ENCODE measurements at places on chromosomes 7 and 10.

- no peaks in the 10 kb centered on the region for H3K36me3 ChIP-seq
- no peaks in the 10 kb centered on the region for H3K27me3 ChIP-seq
- peak; percentile 51 for DNase-seq
- H3K4me1 ChIP-seq: no peaks in the 10 kb centered on the region
Measured at GRCh38 chr10:42961796-42962109, 115.1 kb upstream of the RET start.

GRCh38 chr10:129278686-129279085 is 188.4 kb upstream of the MGMT start:
- no peak overlapping the region for H3K4me3 ChIP-seq
- no peak for DNase-seq
- no peaks in the 10 kb centered on the region for H3K4me1 ChIP-seq
- H3K36me3 ChIP-seq: no peaks in the 10 kb centered on the region

GRCh38 chr7:25753837-25754236 is 398.2 kb upstream of the NFE2L3 start:
- no peaks in the 10 kb centered on the region for H3K4me1 ChIP-seq
- DNase-seq: no peak
- no peaks in the 10 kb centered on the region for H3K36me3 ChIP-seq
- no peak overlapping the region for H3K4me3 ChIP-seq

- H3K4me3 ChIP-seq: no peak overlapping the region
- no peaks in the 10 kb centered on the region for H3K36me3 ChIP-seq
- no peaks in the 10 kb centered on the region for H3K4me1 ChIP-seq
Measured at GRCh38 chr7:106236065-106236464, 48.7 kb downstream of the NAMPT start.

DNA sequence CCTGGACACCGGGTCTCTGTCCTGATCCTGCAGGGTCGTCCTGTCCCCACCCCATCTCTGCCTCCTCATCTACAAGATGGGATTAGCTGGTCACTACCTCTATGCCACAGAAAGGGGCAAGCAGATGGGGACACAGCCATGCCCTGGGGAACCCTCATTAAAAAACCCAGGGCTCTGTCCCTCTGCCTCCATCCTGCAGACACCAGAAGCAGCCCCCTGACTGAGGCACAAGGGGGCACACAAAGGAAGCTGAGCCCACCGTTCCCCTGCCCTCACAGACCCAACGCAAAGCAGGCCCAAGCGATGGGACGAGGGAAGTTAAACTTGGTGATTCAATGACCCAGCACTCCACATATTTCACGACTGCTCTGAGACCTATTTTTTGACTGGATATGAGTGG is 142.4 kb downstream of the TCERG1L start:
- no peak overlapping the region for H3K4me3 ChIP-seq
- peak; percentile 19 for DNase-seq
- H3K27ac ChIP-seq: no peak overlapping the region
- H3K36me3 ChIP-seq: no peaks in the 10 kb centered on the region
- no peaks in the 10 kb centered on the region for H3K27me3 ChIP-seq

GRCh38 chr10:63106111-63106755 is 26.9 kb upstream of the NRBF2 start:
- no peak for DNase-seq
- H3K36me3 ChIP-seq: no peaks in the 10 kb centered on the region
- H3K27me3 ChIP-seq: no peaks in the 10 kb centered on the region
- no peak overlapping the region for H3K27ac ChIP-seq
- H3K4me1 ChIP-seq: peaks cover 10% of the 10 kb centered on the region

GRCh38 chr7:108063520-108063933 is 60.6 kb upstream of the LAMB1 start:
- no peaks in the 10 kb centered on the region for H3K36me3 ChIP-seq
- no peak overlapping the region for H3K4me3 ChIP-seq
- H3K27me3 ChIP-seq: no peaks in the 10 kb centered on the region

GRCh38 chr10:930625-931325 is 730 bp downstream of the LARP4B start:
- peak overlapping the region; percentile 94 for H3K4me3 ChIP-seq
- no peaks in the 10 kb centered on the region for H3K36me3 ChIP-seq
- H3K27ac ChIP-seq: peak overlapping the region; percentile 99
- H3K4me1 ChIP-seq: peaks cover 52% of the 10 kb centered on the region
- no peaks in the 10 kb centered on the region for H3K27me3 ChIP-seq
- DNase-seq: peak; percentile 71

- H3K27me3 ChIP-seq: no peaks in the 10 kb centered on the region
- no peak for DNase-seq
- H3K27ac ChIP-seq: no peak overlapping the region
- H3K4me1 ChIP-seq: no peaks in the 10 kb centered on the region
- H3K4me3 ChIP-seq: no peak overlapping the region
Measured at GRCh38 chr7:40965774-40966173, 737.1 kb downstream of the INHBA start.

GRCh38 chr10:114283091-114283490 is 44.0 kb downstream of the VWA2 start:
- no peaks in the 10 kb centered on the region for H3K4me1 ChIP-seq
- no peak overlapping the region for H3K27ac ChIP-seq
- H3K4me3 ChIP-seq: no peak overlapping the region
- no peaks in the 10 kb centered on the region for H3K27me3 ChIP-seq

DNA sequence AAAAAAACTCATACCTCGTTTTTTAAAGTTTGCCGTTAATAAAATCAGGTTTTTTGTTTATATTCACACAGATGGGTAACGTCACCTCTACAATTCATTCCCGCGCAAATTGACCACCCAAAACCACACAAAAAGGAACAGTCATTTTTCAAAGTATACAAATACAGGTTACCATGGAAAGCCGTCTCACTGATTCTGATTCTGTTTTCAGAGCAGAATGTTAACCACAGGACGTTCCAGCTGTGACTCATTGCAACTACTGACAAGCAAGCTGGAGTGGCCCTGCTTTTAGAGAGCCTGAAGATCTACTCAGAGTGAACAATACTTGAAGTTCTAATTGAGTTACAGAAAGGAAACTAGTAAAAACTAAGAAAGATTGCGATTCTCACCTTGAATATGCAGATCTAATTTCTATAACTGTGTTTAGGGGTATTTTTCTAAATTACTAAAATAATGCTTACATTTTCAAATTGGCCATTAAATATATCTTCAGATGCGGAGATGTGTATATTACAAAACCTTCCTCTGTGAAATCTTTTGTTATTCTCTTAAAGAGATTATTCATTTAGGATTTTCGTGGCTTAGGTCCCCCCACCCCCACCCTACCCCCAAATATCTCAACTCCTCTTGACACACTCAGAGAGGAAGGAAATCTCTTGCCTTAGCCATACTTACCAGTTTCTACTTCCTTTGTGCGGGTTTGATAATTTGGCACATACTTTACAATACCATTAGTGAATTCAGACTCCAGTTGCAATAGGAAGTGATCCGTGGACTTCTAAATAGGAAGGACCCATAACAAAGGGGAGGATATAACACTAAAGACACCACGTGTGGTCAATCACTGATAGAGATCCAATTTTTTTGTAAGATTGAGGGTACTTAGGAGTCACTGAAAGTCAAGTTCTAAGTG is 106.0 kb downstream of the CUBN start:
- H3K27me3 ChIP-seq: no peaks in the 10 kb centered on the region
- DNase-seq: peak; percentile 89
- no peak overlapping the region for H3K4me3 ChIP-seq
- H3K36me3 ChIP-seq: no peaks in the 10 kb centered on the region
- H3K27ac ChIP-seq: peak overlapping the region; percentile 62

DNA sequence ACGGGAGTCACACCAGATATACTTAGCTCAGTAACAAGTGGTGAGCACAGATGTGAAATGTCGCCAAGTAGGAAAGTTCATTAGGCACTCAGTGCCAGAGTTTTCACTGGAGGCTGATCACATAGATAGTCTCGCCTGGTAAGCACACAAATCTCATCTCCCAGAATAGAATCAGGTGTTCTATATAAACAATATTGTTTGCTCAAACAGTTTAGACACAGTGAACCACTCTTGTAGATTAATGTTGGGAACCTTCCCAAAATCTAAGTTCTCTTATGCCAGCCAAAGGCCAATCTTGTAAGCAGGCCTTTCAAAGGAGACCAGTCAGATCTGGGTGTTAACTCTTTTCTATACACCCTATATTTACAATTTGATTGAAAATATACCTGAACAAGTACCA is 716.5 kb upstream of the GRM3 start:
- no peaks in the 10 kb centered on the region for H3K27me3 ChIP-seq
- no peak overlapping the region for H3K4me3 ChIP-seq
- H3K36me3 ChIP-seq: no peaks in the 10 kb centered on the region
- no peak for DNase-seq
- no peak overlapping the region for H3K27ac ChIP-seq

GRCh38 chr10:3924344-3924743 is 139.3 kb upstream of the KLF6 start:
- no peak for DNase-seq
- H3K36me3 ChIP-seq: no peaks in the 10 kb centered on the region
- peaks cover 10% of the 10 kb centered on the region for H3K4me1 ChIP-seq
- H3K27me3 ChIP-seq: no peaks in the 10 kb centered on the region
- no peak overlapping the region for H3K4me3 ChIP-seq
- no peak overlapping the region for H3K27ac ChIP-seq

GRCh38 chr10:48640326-48640725 is 35.5 kb upstream of the ARHGAP22 start:
- H3K27ac ChIP-seq: no peak overlapping the region
- no peak overlapping the region for H3K4me3 ChIP-seq
- peaks cover 3% of the 10 kb centered on the region for H3K4me1 ChIP-seq
- H3K36me3 ChIP-seq: no peaks in the 10 kb centered on the region

DNA sequence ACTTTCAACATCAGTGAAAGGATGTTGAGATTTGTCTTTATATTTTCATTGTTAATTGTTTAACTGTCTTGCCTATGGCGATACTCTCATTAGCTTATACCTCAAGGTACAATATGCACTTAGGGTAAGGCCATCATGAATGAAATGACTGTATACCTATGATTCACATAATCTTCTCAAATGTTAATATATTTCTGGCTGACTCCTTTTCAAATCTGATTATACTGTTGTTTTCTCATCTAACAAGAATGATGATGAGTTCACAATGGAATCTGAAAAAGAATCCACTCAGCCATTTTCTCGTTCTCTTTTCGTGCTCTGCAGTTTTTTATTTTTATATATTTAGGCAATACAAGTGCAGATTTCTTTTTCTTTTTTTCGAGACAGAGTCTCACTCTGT is 159.1 kb downstream of the ARHGAP12 start:
- H3K27ac ChIP-seq: no peak overlapping the region
- no peaks in the 10 kb centered on the region for H3K27me3 ChIP-seq
- H3K4me3 ChIP-seq: no peak overlapping the region
- H3K36me3 ChIP-seq: no peaks in the 10 kb centered on the region
- no peaks in the 10 kb centered on the region for H3K4me1 ChIP-seq

DNA sequence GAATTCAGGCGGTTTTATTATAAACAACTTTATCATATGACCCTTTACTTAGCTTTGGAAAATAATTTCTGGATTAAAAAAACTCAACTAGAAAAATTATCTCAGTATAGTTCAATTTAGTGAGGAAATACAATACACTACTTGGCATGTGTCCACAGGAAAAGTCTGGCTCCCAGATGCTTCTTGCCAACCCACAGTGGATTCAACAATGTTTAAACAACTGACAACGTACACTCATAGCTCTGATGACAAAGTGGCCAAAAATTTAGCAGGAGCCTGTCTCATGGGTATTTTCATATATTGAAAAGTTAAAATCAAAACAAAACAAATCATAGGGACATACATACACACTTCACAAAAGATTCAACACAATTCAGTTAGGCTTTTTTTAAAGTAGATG is 158.8 kb downstream of the SKAP2 start:
- H3K27ac ChIP-seq: no peak overlapping the region
- no peaks in the 10 kb centered on the region for H3K27me3 ChIP-seq
- no peaks in the 10 kb centered on the region for H3K36me3 ChIP-seq
- no peak for DNase-seq
- no peak overlapping the region for H3K4me3 ChIP-seq

- H3K36me3 ChIP-seq: no peaks in the 10 kb centered on the region
- DNase-seq: no peak
- H3K4me3 ChIP-seq: no peak overlapping the region
Measured at GRCh38 chr7:18771834-18772566, 276.5 kb downstream of the HDAC9 start.

- H3K27me3 ChIP-seq: no peaks in the 10 kb centered on the region
- H3K4me1 ChIP-seq: peaks cover 20% of the 10 kb centered on the region
- peak overlapping the region; percentile 89 for H3K27ac ChIP-seq
- peaks cover 4% of the 10 kb centered on the region for H3K36me3 ChIP-seq
- no peak for DNase-seq
Measured at GRCh38 chr10:58384544-58384998, 639 bp upstream of the TFAM start.

DNA sequence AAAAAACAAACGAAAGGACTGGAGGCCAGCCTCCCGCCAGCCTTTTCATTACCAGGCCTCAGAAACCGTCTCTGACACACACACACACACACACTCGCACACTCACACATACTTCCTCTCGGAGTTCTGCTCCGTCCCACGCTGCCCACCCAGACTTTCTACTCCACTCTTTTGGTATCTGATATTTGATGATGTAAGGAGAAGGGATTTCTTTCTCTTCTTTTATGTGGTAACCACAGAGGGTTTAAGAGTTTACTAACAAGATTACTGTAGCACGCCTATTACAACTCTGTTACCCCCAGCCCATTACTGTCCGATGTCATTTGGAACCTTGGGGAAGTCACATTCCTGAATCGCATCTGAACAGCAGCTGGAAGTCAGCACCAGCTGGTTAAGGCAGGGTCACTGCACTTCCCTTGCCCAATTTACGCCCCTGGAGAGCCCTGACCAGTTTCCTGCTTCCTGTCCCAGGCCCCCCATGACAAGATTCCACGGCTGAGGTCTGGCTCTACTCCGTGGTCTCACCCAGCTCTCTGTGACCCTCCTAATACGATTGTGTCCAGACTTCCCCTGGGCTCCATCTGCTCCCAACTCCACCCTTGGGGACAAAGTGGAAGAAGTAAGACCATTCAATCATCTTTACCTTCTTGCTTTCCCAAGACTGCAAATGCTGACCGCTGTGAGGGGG is 1.1 kb downstream of the DENND2A start:
- H3K27ac ChIP-seq: peak overlapping the region; percentile 79
- no peaks in the 10 kb centered on the region for H3K27me3 ChIP-seq
- no peaks in the 10 kb centered on the region for H3K36me3 ChIP-seq
- H3K4me3 ChIP-seq: peak overlapping the region; percentile 48

DNA sequence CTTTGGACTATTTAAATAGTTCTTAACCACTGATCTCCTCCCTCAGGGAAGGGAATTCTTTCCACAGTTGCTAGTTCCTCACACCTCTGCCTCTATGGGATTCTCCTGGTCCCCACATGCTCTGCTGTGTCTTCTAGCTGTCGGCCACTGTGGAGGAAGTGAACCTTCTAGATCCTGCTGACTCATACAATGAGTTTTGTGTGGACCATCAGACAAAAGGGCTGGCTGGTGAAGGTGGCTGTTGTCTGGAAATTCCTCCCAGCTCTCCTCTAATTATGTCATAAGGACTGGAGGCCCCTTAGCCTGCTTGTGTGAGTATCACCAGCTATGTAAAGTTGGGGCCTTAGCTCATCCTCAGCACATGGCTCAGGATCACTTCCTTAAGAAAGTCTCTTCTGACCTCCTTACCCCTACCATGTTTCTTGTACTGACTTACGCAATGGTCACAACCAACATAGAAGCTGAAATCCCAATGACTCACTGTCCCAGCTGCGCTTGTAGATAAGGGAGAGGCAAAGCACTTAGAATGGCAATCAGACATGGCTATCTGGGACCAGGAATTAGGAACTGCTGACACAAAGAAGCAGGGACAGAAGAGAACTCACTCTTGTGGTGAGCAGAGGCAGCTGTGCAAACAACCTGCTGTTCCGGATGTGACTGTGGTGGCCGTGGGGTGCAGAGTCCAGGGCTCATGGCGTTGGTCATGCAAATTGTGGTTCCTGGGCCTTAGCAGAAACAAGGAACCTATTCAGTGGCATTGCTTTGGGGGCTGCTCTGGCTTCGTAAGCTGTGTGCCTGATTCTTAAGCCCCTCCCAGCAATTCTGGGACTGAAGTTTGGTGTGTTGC is 2.5 kb upstream of the MACC1 start:
- no peaks in the 10 kb centered on the region for H3K36me3 ChIP-seq
- no peaks in the 10 kb centered on the region for H3K4me1 ChIP-seq
- no peak overlapping the region for H3K4me3 ChIP-seq
- peak; percentile 80 for DNase-seq
- peak overlapping the region; percentile 52 for H3K27ac ChIP-seq
